Choroid plexus epithelial cell (primary cell): ENCODE measurements at places on chromosomes 12 and 14.

- DNase-seq = no peak
Observed at GRCh38 chr14:88245321-88245720, 77.7 kb downstream of the KCNK10 start.

DNA sequence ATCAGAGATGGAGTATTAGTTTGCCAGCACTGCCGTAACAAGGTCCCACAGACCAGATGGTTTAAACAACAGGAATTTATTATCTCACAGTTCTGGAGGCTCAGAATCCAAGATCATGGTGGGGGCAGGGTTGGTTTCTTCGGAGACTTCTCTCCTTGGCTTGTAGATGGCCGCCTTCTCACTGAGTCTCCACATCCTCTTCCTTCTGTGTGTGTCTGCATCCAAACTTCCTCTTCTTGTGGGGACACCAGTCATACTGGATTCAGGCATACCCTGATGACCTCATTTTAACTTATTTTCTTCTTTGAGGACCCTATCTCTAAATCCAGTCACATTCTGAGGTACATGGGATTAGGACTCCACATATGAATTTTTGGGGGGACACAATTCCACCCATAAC lies 455.5 kb downstream of the RGS6 start:
- DNase-seq = no peak

GRCh38 chr14:37588956-37589714 lies 5.9 kb downstream of the FOXA1 start:
- no peak for DNase-seq

- DNase-seq = no peak
Observed at GRCh38 chr14:105092171-105093037, 27.2 kb upstream of the GPR132 start.

GRCh38 chr12:111367661-111368221 lies 1.2 kb downstream of the PHETA1 start:
- peak; percentile 21 for DNase-seq

- peak; percentile 70 for DNase-seq
Observed at GRCh38 chr12:29783773-29784666, at the start of gene TMTC1. TSS of gene TMTC1 (minus strand) at chr12:29783942. CDS start at chr12:29783751, 191 bp downstream.

GRCh38 chr14:65277027-65277426 lies 135.5 kb upstream of the FUT8 start:
- DNase-seq = no peak

GRCh38 chr12:31235868-31236395 lies 90.0 kb downstream of the SINHCAF start:
- DNase-seq = no peak

GRCh38 chr14:69013943-69014782 lies 35.1 kb upstream of the ACTN1 start:
- peak; percentile 66 for DNase-seq

DNA sequence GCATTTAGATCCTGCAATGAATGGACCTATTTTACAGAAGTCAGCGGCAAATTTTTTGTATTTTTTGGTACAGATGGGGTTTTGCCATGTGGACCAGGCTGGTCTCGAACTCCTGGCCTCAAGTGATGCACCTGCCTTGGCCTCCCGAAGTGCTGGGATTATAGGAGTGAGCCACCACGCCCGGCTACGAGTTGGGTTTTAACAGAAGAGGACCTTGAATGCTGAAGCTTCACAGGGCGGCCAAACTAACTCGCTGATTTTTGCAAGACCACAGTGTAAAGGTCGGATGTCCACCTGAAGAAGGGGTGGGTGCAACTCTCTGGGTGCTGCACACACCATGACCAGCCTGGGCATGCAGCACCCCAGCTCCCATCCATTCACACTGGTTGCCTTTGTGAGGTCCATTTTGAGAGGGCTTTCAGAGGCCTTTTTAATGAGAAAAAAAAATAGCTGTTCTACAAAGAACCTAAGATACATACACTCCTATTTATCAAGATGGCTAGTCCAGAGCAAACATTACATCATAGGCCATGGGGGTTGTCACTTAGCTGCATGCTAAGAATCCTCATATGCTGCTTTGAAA lies 21.6 kb upstream of the CDK2AP1 start:
- no peak for DNase-seq

DNA sequence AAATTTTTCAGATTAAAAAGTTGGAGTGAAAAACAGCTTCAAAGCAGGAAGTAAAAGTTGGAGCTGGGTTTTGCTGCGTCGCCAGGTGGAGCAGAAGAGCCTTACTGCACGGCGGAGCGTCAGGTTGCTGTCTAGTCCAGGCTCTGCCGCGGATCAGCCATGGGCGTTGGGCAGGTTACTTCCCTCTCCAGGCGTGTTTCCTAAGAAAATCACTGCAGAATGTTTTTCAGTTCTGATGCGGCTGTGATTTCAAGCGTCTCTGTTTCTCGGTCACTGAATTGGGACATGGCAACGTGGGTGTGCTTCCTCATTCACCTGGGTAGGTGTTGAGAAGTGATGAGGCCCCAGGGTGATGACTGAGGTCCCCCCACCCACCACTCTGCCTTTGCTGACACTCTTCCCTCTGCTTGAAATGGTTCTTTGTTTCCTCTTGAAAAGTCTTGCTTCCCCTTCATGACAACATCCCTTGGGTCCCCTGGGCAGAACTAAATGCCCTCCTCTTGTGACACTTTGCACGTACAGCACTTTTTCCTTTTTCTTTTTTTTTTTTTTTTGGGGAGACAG lies 7.6 kb downstream of the EVL start:
- peak; percentile 26 for DNase-seq

DNA sequence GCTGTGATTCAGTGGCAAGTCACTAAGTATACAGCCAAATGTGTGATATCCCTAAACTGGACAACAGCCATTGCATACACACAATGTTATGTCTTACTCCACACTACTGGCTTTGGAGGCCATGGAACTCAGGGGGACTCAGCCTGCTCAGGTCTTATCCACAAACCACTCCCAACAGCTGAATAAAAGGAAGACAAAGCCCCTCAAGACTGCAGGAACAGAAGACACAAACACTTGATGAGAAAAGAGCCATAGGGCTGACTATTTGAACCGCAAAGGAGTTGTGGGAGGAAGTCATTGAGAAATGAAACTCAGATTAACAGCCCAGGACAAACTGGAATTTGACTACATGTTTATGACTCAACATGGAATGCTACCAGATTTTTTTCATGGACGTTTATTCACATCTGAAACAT lies 40.9 kb downstream of the PTGER2 start:
- DNase-seq = peak; percentile 96

- peak; percentile 60 for DNase-seq
Observed at GRCh38 chr12:33586576-33586975, 147.0 kb upstream of the SYT10 start.

GRCh38 chr12:53258541-53259539 lies 9.3 kb upstream of the ESPL1 start:
- peak; percentile 9 for DNase-seq
